ENCODE measurements at places on chromosomes 13 and 19.
A peak's percentile ranks its signal among the peaks of the same experiment; 100 is the strongest.

DNA sequence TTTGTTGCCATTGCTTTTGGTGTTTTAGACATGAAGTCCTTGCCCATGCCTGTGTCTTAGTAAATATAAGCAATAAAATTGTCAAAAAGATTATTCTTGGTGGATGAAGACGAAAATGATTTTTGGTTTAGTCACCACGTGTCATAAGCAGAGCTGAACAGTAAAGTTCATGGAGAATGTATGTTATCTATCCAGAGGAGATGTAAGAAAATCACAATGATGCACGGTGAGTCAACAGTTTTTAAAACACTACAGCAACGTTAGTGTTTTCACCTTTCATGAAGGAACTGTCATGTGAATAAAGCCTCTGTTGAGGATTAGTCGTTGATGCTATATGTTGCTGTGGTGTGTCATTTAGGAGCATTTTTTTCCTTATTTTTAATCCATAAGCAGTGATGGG, 137.6 kb downstream of the GPC6 start:
- peak; percentile 65 for DNase-seq

DNA sequence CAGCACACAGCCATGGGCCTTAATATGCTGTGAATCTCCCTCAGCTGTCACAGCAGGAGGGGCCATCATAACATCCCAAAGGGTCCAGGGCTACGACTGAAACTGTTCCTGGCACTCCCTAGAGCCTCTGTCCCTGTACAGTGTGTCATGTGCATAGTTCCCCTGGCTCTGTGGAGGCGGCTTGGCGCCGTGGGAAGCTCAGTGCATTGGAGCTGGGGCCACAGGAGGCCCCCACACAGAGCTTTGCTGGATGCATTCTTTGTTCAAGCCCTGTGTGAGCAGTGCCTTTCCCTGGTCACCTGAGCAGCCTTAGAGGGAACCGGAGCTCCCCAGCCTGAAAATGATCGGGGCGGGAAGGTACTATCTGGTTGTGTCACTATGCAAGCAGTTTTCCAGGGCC, 21.4 kb downstream of the UBXN6 start:
- no peak for DNase-seq

GRCh38 chr13:32609428-32609827, 23.2 kb downstream of the PDS5B start:
- DNase-seq, result peak; percentile 31

DNA sequence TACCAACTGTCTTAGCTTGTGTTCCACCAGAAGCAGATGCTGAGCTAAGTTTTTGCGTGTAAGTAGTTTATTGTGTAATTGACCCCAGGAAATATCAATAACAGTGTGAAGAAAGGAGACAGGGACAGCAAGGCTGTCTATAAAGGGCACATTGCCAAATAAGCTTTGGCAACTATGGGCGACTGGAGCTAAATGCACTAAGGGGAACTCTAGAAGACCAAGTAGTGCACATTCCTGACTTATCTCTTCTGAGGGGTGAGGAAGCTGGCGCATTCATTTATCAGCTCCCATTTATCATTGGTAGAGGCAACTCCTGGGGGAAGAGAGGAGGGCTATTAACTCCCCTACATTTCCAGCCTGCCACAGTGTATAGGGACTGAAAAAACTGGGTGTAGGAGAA, 135.0 kb downstream of the DLEU7 start:
- no peak for DNase-seq

- DNase-seq, result no peak
These were observed 360.5 kb downstream of the LMO7 start for GRCh38 chr13:75996582-75996981.

DNA sequence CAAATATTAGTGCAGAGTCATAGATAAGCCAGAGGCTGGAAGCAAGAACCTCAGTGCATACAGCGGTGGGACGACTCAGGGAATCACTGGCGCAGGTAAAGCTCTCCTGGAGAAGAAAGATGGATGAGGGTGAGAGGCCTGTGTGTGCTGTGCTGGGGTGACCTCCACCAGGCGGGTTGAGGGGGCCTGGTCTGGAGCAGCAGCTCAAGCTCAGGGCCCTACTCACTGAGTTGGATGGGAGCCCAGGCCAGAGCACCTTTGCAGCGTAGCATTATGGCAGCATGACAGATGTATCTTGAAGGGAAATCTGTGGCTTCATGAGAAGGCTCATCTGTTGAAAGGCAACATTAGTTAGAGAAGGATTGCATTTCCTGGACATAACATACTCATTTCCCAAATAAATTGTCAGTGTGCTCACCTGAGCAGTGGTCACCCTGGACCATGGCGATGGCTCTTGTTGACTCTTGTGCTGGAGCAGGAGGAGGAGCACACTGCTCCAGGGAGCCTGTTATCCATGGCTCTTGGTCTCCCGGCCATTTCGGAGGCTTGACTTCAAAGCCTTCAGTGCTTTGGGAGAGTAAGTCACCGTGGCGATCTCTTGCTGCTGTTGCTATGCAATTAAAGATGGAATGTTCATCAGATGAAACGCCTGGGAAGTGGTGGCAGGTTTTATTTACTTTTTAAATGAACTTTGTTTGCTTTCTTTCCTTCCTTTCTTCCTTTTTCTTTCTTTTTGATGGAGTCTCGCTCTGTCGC, 25.0 kb downstream of the HNRNPM start:
- DNase-seq, result no peak

GRCh38 chr13:79673993-79674377, 193.0 kb downstream of the NDFIP2 start:
- DNase-seq, result no peak

GRCh38 chr13:60018536-60018935, 145.2 kb downstream of the DIAPH3 start:
- no peak for DNase-seq

DNA sequence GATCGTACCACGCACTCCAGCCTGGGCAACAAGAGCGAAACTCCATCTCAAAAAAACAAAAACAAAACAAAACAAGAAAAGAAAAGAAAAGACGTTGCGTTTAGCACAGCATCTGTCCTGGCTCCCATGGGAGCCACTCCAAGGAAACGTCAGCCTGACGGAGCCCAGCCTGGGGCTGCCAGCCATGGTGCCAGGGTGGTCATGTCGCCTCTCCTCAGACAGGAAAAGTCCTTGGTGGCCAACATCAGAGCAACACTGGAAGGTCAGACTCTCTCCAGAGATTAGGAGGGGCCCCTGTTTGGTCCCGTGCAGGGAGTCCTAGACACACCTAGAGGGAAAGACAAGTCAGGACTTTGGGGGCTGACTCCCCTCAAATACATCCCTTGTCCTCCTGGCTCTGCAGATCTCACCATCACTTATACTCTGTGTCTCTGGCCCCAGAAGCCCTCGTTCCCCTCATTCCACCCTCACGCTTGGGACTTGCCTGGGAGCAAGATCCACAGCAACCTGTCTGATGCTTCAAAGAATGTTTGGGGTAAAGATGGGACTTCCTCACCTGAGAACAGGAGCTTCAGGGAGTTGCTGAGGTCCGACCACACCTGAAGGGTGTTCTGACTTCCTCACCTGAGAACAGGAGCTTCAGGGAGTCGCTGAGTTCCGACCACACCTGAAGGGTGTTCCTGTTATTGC, 9.3 kb downstream of the LILRA4 start:
- no peak for DNase-seq

DNA sequence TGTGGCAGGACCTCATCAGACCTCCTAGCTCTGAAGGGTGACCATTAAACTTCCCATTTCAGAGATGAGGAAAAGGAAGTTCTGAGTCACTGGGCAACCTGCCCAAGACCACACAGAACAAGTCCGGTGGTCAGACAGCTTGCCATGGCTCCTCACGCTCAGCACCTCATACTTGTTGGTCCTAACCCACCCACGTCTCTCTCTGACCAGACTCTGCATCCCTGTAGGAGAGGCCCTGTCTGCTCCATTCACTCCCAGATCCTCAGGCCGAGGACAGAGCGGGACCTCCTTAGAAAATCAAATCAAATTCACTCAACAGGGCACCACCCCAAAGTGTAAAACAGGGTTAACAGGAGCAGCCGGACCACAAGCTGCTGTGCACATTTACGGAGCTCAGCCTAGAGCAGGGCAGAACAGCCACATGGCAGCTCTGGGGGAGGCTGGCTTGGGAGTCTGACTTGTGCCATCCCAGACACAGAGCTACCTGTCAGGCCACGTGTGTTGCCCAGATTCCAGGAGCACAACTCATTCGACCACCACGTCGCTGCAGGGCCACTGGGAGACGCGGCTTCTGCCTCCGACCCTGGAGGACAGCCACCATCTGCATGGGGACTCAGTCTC, 1.7 kb downstream of the MIER2 start:
- DNase-seq, result peak; percentile 76

DNA sequence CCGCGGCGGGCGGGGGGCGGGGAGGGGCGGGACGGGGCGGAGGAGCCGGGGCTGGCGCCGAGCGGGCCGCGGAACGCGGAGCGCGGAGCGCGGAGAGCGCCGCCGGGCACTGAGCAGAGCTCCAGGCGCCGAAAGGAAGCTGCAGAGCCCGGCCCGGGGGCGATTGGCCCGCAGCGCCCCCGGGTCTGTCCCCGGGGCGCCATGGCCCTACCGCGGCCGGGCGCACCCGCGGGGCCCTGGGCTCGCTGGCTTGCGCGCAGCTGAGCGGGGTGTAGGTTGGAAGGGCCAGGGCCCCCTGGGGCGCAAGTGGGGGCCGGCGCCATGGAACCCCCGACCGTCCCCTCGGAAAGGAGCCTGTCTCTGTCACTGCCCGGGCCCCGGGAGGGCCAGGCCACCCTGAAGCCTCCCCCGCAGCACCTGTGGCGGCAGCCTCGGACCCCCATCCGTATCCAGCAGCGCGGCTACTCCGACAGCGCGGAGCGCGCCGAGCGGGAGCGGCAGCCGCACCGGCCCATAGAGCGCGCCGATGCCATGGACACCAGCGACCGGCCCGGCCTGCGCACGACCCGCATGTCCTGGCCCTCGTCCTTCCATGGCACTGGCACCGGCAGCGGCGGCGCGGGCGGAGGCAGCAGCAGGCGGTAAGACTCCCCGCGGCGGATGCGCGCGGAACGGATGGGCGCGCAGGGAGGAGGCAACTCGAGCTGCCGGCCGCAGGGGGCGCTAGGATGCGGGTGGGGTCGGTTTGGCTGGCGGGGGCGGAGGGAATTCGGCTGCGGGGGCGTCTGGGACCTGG, at the start of gene PDE4A:
TSS of gene PDE4A (plus strand) at position 95 of the 796 bp plus-strand sequence. CDS start at position 322, 227 bp downstream.
- peak; percentile 27 for DNase-seq

GRCh38 chr19:43438291-43439031, 23.8 kb downstream of the TEX101 start:
- peak; percentile 94 for DNase-seq

GRCh38 chr13:24392972-24393371, 83.6 kb downstream of the C1QTNF9 start:
- DNase-seq, result no peak

DNA sequence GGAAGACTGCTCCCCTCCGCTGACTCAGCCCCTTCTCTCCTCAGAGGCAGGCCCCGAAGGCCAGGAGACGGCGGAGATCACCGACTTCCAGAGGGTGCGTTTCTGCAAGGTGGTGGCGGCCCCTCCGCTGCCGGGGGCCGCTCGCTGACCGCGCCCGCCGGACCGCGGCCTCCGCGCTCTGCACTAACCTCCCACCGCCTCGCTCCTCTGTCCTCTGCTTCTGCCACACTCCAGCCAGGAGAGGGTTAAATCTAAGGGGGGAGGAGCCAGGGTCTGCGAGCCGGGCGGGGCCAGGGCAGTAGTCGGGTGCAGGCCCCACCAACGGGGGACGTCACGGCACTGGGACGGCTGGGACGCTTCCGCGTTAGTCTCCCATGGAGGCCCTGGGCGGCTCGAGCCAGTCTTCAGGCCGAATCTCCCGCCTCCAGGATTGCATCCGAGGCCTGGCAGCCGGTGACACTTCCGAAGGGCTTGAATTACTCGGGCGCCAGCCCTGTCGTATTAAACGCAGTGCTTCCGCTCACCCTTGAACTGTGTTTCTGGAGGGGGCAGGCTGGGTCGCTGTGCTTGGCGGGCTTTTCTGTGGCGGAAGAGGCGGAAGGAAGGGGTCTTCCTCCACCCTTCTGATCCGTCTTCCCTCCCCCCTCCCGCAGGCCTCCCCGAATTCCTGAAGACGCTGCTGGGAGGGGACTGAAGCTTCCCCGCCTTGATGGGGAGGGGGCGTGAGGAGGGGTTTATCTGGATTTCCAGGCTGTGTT, 1.2 kb upstream of the INAFM1 start:
- DNase-seq, result peak; percentile 95

GRCh38 chr13:73714522-73714921, 419.7 kb downstream of the KLF12 start:
- DNase-seq, result no peak

DNA sequence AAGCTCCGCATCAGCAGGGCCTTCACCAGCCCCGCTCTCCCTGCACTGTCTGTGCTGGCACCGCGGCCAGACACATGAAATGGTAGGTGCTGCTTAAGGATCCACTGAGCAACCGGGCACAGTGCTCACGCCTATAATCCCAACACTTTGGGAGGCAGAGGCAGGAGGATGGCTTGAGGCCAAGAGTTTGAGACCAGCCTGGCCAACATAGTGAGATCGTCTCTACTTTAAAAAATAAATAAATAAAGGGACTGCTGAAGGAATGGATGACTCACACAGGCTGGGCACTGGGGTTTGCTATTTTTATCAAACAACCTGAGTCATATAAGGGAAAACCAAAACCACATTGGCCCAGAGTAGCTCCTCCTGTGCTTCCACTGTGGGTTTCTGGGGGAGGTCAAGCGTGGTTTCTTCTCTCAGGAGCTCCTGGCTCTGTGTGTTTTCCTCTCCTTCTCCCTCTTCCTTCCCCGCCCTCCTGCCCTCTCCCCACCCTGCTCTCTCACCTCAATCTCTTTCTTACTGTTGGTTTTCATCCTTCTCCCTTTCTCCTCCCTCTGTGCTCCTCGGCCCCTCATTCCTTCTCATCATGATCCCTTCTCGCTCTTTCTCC, 21.3 kb downstream of the VRK3 start:
- DNase-seq, result peak; percentile 95

- no peak for DNase-seq
These were observed 42.4 kb upstream of the WDFY2 start for GRCh38 chr13:51541809-51542258.

GRCh38 chr19:1101337-1101698, 2.5 kb upstream of the GPX4 start:
- DNase-seq, result no peak

DNA sequence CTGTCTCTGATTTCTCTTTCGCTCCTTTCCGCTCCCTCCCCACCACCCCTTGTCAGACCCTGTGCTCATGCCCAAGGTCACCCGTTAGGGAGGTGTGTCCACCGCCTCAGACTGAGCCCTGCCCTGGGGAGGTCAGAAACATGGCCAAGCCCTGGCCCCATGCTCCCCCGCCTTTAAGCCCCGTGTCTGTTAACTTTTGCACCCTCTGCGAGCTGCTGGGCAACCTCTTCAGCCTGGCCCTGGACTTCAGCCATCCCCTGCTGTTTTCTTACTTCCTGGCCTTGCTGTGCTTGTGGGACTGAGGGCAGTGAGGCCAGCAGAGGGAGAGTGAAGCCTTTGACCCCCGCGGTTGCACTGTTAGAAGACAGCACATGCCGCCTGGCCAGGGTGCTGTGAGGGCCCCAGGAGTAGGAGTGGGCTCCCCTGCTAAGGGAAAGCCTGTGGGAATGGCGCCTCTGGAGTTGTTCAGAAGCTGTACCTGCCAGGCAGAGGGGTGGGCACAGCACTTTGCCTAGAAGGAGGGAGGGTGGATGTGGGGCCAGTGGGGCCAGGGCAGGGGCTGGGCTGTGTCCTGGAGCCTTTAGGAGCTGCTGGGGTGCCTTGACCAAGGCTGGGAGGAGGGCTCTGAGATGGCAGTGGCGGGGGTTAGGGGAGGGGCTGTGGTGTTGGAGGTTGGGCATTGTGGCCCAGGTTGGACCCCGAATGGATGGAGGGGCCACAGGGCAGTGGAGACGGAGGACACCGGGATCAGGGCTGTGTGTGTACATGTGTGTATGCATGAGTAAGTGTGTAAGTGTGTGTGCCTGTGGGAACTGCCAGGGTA, 7.9 kb downstream of the UPF1 start:
- DNase-seq, result no peak

- DNase-seq, result no peak
These were observed 5.9 kb downstream of the TRAPPC6A start for GRCh38 chr19:45172173-45172572.

- no peak for DNase-seq
These were observed 20.7 kb downstream of the SH3GL1 start for GRCh38 chr19:4379383-4380253.
